ENCODE measurements at places on chromosomes 6 and 20.

GRCh38 chr20:48787861-48788375 is 39.9 kb downstream of the PREX1 start:
- H3K27ac ChIP-seq: no peak overlapping the region
- H3K36me3 ChIP-seq: peaks cover 43% of the 10 kb centered on the region
- DNase-seq: no peak
- peak overlapping the region; percentile 3 for H3K4me3 ChIP-seq

DNA sequence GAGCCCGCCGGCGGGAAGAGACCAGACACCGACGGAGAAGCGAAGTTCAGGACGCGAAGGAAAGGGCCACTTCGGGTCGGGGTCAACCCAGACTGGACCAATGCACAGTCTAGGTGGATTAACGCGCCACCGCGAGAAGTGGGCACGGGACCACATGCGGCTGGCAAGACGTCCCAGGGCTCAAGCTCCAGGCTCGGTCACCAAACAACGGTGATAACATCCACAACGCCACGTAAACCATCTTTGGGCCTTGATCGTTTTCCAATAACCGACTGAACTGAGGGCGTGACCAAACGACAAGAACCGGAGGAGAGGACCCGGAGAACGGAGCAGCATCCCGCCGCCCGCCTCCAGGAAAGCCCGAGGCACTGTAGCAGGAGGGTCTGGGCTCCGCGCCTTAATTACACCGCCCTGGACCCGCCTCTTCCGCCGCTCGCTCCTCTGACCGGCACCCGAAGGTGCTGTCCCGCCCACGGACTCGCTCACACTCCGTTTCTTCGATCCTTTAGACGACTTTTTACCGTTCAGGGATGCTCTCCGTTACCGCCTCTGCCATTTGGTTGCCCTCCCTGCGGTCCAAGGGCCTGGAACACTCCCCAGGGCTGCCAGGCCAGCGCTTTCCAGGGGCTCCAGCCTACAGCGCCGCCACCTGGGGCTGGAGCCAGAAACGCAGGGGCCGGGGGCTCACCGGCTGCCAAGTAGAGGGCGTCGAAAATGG is 44.1 kb downstream of the DPPA5 start:
- peak overlapping the region; percentile 97 for H3K4me3 ChIP-seq
- peak overlapping the region; percentile 98 for H3K27ac ChIP-seq
- peaks cover 31% of the 10 kb centered on the region for H3K27me3 ChIP-seq
- peak; percentile 16 for DNase-seq

DNA sequence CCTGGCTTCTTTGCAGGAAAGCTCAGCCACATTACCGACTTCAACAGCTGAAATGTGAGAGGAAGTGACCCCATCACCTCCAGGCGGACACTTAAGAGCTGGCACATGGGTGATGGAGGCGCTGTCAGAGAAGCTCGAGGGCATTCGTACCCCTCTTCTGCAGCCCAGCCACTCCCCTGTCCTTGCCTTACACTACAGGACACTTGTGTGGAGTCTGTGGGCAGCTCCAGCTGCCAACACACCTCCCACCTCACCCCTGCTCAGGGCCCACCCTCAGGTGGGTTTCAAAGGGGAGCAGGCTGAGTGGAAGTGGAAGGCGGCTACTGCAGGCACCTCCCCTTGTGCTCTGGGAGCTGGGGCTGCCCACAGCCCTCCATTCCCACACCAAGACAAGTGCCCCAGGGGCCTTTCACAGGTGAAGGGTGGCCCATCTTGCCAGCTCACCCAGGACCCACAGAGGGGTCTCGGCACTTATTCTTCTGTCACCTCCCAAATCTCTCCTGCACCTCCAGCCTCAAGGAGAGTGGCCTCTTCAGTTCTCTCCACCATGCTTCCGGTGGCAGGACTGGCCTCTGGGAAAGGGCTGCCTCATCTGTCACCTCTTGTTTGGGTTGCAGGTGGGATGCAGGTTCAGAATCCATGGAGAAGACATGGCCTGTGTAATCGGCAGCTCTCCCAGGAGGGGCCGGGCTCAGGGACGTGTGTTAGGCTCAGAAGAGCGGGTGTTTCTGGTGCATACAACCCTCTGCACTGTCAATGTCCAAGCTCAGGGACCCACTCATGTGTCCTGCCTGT is 49.8 kb downstream of the IRF4 start:
- no peak overlapping the region for H3K4me3 ChIP-seq
- H3K27ac ChIP-seq: no peak overlapping the region
- DNase-seq: no peak
- peaks cover 5% of the 10 kb centered on the region for H3K36me3 ChIP-seq

- peaks cover 41% of the 10 kb centered on the region for H3K27me3 ChIP-seq
- DNase-seq: no peak
- H3K36me3 ChIP-seq: peaks cover 3% of the 10 kb centered on the region
- no peak overlapping the region for H3K4me3 ChIP-seq
- no peaks in the 10 kb centered on the region for H3K4me1 ChIP-seq
- no peak overlapping the region for H3K27ac ChIP-seq
These were observed 41.2 kb downstream of the COL11A2 start for GRCh38 chr6:33151050-33151449.

- peak; percentile 63 for DNase-seq
- H3K4me3 ChIP-seq: no peak overlapping the region
- no peaks in the 10 kb centered on the region for H3K36me3 ChIP-seq
These were observed 46.0 kb downstream of the SLC35D3 start for GRCh38 chr6:136967876-136968752.

- H3K36me3 ChIP-seq: peaks cover 30% of the 10 kb centered on the region
- DNase-seq: peak; percentile 53
- no peaks in the 10 kb centered on the region for H3K27me3 ChIP-seq
- peak overlapping the region; percentile 91 for H3K27ac ChIP-seq
- peaks cover 47% of the 10 kb centered on the region for H3K4me1 ChIP-seq
- H3K4me3 ChIP-seq: peak overlapping the region; percentile 85
These were observed 2.7 kb upstream of the MICA start for GRCh38 chr6:31400467-31401289.

- no peak for DNase-seq
- no peak overlapping the region for H3K27ac ChIP-seq
- H3K4me3 ChIP-seq: no peak overlapping the region
- H3K27me3 ChIP-seq: no peaks in the 10 kb centered on the region
- H3K4me1 ChIP-seq: no peaks in the 10 kb centered on the region
- peaks cover 3% of the 10 kb centered on the region for H3K36me3 ChIP-seq
These were observed 95.4 kb upstream of the DEFB112 start for GRCh38 chr6:50145125-50145524.

- H3K36me3 ChIP-seq: no peaks in the 10 kb centered on the region
- H3K27me3 ChIP-seq: no peaks in the 10 kb centered on the region
- H3K4me1 ChIP-seq: no peaks in the 10 kb centered on the region
These were observed 380.0 kb upstream of the MARCKS start for GRCh38 chr6:113476937-113477839.

GRCh38 chr6:163335671-163336545 is 78.6 kb upstream of the QKI start:
- H3K27ac ChIP-seq: no peak overlapping the region
- peaks cover 9% of the 10 kb centered on the region for H3K36me3 ChIP-seq
- no peak overlapping the region for H3K4me3 ChIP-seq
- H3K27me3 ChIP-seq: peaks cover 59% of the 10 kb centered on the region

DNA sequence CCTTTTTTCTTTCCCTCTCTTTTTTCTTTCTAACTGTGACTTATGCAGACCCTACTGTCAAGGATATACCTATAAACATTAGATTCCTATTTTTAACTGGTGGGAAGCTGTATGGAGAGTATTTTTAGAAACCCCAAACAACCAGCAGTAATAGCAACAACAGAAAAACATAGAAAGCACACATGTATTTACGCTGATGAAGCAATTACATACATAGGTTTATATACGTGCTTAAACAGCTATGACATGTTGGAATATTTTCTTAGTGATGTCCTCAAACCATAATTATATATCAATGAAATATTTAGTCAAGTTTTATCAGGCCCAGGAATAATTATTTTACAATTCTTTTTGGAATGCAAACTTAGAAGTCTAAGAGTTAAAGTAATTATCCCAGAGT is 294.3 kb upstream of the SOX4 start:
- no peaks in the 10 kb centered on the region for H3K4me1 ChIP-seq
- DNase-seq: no peak
- no peak overlapping the region for H3K4me3 ChIP-seq
- H3K27me3 ChIP-seq: peaks cover 27% of the 10 kb centered on the region

- no peak for DNase-seq
- no peak overlapping the region for H3K27ac ChIP-seq
- H3K27me3 ChIP-seq: no peaks in the 10 kb centered on the region
- no peak overlapping the region for H3K4me3 ChIP-seq
- H3K4me1 ChIP-seq: no peaks in the 10 kb centered on the region
These were observed 137.5 kb downstream of the EYS start for GRCh38 chr6:65569505-65569904.

GRCh38 chr20:58651559-58651945 is 469 bp downstream of the STX16 start:
- peak overlapping the region; percentile 99 for H3K27ac ChIP-seq
- DNase-seq: peak; percentile 13
- no peaks in the 10 kb centered on the region for H3K27me3 ChIP-seq
- H3K4me1 ChIP-seq: peaks cover 29% of the 10 kb centered on the region
- peaks cover 35% of the 10 kb centered on the region for H3K36me3 ChIP-seq

DNA sequence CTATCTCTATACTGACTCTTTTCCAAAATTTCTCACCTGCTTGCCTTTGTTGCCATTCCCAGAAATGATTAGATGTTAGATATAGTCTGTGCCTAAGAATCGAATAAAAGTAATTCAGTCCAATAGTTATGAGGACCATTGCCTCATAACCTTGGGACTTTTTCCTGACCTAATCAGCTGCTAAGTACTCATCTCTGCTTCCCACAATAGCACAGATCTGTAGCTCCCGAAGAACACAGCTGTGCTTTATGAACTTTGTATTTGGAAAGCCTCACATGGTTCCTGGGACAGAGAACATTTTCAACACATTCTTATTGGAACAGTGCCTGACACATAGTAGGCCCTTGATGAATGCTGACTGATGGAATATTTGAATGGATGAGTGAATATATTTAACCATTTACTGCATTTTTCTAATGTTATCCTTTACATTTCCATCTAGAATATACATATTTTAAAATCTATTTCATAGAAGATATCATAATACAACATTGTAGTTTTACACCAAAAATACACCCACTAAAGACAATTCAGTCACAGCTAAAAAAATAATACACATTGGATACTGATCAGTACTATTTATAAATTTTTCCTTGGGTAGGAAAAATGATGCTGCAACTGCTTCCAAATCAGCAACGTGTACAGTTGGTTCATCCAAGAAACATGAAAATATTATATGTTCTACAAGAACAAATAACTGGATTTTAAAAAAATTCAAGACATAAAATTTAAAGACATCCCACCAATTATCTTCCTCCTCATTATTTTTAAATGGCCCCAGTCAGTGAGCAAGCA is 53.9 kb downstream of the HS3ST5 start:
- H3K4me3 ChIP-seq: no peak overlapping the region
- no peaks in the 10 kb centered on the region for H3K4me1 ChIP-seq
- H3K36me3 ChIP-seq: no peaks in the 10 kb centered on the region
- H3K27ac ChIP-seq: no peak overlapping the region
- H3K27me3 ChIP-seq: no peaks in the 10 kb centered on the region

DNA sequence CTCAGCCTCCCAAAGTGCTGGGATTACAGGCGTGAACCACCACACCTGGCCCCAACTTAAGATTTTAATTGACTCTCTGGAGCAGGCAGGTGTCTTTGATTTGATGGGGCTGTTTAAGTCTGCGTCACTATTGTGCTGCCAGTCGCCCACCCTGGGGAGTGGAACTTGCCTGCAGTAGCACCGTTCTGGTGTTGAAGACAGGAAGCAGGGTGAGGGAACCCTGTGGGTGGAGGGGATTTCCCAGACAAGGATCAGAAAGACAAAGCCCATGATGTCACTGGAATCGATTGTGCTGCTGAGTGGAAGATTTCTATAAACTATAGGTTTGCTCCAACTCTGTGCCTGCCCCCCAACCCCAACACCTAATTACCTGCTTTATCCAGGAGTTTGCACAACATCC is 11.0 kb downstream of the ALDH8A1 start:
- H3K27me3 ChIP-seq: no peaks in the 10 kb centered on the region
- H3K36me3 ChIP-seq: no peaks in the 10 kb centered on the region
- DNase-seq: no peak
- H3K27ac ChIP-seq: no peak overlapping the region
- H3K4me1 ChIP-seq: no peaks in the 10 kb centered on the region

GRCh38 chr6:160013987-160014868 is 45.3 kb downstream of the IGF2R start:
- H3K27ac ChIP-seq: peak overlapping the region; percentile 92
- H3K4me1 ChIP-seq: peaks cover 56% of the 10 kb centered on the region
- no peak for DNase-seq
- no peaks in the 10 kb centered on the region for H3K27me3 ChIP-seq
- H3K4me3 ChIP-seq: peak overlapping the region; percentile 57
- peaks cover 45% of the 10 kb centered on the region for H3K36me3 ChIP-seq

DNA sequence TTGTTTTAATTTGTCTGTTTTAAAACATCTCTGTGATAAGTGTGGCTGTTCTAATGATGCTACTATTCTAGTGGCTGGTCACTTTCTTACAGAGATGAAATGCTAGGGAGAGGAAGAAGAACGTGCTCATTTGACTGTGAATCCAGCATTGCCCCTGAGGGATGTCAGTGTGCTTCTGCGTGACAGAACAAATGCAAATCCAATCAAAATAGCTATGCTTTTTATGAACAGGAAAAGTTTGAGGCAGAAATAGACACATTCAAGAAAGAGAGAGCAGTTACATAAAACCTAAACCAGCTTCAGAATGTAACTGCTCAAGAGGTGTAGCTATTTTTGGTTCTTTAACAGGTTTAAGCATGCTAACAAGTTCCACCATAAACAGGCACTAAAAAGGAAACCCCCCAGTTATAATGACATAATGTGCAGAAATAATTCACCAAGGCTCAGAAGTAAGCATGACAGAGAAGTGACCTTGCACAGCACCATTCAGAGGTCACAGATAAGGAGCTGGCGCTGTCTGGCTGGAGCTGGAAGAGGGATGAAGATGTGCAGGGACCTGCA is 385.3 kb downstream of the EPM2A start:
- H3K27me3 ChIP-seq: peaks cover 21% of the 10 kb centered on the region
- H3K36me3 ChIP-seq: no peaks in the 10 kb centered on the region
- H3K4me1 ChIP-seq: no peaks in the 10 kb centered on the region
- no peak for DNase-seq

DNA sequence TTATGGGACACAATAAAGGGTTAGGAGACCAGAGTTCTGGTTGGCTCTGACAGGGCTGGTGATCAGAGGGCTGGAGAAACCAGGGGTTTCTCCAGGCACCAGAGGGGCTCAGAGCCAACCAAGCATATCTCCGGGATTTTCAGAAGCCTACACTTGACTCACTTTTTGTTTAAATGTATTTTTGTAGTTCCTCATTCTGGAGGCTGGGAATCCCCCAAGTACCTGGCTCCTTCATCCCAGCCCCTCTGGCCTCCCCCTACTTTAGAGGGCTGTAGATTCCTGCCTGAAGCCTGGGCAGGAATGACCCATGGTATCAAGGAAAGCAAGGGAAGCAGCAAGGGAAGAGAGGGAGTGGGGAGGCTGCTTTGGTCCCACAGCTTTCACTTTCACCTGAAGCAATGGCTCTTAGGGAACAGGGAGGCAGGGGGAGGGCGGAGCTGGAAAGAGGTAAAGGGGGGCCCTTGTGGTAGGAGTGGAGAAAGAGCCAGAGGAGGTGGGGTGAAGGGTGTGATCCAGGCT is 973 bp downstream of the CD40 start:
- peaks cover 8% of the 10 kb centered on the region for H3K4me1 ChIP-seq
- H3K4me3 ChIP-seq: peak overlapping the region; percentile 97

All from effector memory CD8-positive, alpha-beta T cell (primary cell).